AG09319 (cell line): ENCODE measurements at places on chromosomes 2 and 18.

GRCh38 chr2:10036095-10036884, 7.1 kb upstream of the KLF11 start:
- DNase-seq: peak; percentile 39

- no peak for DNase-seq
Observed at GRCh38 chr18:12317664-12318333, 9.8 kb downstream of the TUBB6 start.

DNA sequence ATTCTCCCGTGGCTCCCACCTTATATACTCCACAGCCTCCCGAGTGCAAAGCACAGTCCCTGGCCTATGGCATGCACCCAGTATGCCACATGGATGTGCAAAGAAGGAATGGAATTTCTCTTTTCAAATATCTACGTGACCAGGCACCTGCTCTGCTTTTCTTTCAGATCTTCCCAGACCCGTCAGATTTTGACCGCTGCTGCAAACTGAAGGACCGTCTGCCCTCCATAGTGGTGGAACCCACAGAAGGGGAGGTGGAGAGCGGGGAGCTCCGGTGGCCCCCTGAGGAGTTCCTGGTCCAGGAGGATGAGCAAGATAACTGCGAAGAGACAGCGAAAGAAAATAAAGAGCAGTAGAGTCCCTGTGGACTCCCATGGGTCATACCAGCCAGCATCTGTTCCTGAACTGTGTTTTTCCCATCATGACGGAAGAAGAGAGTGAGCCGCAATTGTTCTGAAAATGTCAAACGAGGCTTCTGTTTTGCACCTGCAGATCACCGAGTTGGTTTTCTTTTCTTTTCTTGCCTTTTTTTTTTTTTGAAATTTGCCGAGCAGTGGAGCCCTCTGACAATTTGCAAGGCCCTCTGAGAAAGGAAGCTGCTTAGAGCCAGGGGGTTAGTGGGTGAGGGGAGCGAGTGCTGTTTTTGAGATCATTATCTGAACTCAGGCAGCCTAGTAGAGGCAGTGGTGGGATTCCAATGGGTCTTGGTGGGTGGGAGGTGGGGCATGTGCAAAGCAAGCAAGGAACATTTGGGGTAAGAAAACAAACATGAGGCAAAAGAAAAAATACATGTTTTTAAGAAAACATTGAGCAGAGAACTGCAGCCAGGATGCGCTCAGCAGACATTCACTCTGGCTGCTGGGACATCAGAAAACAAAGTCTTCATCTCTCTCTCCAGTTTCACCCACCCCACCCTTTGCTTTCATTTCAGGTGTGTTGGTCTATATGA, 26.2 kb downstream of the LBH start:
- DNase-seq: no peak

DNA sequence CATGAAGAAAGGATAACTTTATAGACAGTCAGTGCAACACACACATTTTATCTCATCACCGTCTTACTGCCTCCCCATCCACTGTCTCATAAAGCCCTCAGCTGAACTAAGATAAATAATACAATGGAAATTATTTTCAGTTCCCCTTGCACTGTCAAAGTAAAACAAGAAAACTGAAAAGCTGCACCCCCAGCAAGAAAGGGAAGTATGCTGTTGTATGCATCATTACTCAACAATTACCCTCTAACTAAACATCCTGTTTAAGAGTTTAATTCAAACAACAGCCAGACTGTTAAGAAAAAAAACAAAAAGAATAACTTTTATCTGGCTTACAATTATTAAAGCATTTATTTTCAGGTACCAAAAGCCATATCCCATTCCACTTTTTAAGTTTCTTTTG, 25.0 kb downstream of the MPPE1 start:
- no peak for DNase-seq

GRCh38 chr2:238986491-238987351, 138.8 kb downstream of the TWIST2 start:
- no peak for DNase-seq

GRCh38 chr2:142684667-142685066, 192.8 kb upstream of the KYNU start:
- DNase-seq: no peak

DNA sequence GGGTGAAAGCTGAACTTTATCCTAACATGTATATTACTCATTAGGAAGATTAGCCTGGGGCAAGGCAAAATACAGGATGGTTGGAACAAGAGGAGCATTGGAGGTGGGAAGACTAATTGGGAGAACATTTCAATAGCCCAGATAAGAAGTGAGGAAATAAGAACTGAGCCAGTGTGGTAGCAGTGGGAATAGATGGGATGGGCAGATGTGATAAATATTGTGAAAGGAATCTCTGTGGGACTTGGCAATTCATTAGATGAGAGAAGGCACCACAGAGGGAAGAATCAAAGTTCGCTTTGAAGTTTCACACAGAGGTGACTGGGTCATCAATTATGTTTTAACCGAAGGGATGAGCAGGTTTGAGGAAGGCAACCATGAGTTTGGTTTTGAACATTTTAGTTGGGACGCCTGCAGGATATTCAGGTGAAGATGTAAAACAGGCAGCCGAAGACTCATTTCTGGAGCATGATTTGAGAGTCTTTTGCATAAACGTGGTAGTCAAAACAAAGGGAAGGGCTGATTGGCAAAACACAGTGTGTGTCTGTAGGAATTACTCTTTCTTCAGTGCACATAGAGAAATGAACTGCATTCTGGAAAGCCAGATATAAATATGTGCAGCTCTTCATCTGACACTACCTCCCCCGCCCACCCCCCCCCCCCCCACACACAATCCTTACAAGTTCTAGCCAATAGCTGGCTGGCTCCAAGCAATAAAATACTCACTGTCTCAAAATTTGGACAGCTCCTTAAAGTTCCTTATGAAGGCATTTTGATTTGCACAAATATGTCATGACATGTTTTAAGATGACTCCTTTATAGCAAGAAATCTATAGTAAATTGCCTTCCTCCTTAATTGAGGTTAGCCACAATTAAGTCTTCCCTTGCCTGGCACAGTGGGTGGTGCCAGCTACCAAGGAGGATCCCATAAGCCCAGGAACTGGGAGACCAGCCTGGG, 1.9 kb upstream of the SLC1A4 start:
- no peak for DNase-seq

DNA sequence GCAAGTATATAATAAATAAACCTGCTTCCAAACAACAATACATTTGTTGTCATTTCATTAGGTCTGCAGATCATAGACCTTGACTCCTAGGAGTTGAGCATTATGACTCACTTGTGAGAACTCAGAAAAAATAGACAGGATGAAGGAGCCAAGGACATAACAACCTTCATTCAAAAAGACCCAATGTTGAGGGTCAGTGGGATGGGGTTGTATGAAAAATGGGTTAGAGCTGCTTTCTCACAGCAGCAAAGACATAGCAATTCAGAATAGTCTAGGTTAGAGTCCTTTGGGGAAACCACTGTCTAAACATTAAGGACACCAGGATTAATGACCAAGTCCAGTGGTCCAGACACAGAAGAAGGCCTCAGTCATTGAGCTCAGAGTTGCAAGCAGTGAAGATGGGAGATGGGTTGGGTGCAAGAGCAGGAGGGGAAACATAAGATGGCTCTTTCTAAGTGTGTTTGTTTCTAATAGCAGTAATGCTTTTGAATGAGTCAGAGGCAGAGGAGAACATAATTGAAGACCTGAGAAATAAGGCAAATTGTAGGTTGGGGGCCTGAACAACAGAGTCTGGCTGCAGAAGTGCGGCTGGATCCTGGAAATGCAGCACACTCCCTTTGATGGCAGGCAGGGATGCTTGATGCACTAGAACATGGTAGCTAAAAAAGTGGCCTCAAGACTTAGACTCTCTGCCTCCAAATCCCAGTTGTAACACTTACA, 3.7 kb upstream of the SERPINB10 start:
- DNase-seq: no peak

DNA sequence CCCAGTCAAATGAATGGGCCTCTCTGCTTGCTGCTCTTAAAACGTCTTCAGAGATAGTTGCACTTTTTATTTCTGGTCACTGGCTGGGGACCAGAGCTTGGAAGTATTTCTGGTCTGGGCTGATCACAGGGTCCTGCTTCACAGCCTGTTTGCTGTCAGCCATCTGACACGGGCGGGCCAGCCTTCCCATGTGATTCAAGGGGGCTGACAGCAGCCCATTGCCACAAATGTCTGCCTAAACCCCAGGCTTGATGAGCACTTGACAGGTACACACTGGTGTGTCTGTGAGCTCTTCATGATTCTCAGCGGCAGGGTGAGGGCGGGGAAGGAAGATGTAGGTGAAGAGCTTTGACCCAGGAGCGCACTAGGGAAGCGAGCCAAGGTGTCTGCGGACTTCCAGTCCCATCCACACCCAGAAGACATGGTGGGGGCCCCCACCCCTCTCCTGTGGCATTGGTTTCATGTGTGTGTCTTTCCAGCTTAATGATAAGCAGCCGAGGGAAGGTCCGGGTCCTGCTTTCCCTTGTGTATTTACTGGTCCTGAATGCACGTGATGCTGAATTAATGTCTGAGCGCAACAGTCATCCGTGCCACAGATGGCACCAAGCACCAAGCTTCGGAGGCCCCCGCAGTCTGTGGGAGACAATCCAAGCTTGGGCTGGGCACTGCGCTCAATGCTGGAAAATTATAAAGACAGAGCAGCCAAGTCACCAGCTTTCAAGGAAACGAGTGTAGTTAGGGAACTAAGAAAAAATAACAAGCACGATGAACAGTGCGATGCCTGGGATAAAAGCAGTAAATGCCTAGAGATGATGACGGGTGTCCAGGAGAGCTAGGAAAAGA, 73.3 kb downstream of the SH3BP4 start:
- DNase-seq: no peak

- DNase-seq: no peak
Observed at GRCh38 chr2:26712486-26713465, 20.3 kb downstream of the KCNK3 start.

DNA sequence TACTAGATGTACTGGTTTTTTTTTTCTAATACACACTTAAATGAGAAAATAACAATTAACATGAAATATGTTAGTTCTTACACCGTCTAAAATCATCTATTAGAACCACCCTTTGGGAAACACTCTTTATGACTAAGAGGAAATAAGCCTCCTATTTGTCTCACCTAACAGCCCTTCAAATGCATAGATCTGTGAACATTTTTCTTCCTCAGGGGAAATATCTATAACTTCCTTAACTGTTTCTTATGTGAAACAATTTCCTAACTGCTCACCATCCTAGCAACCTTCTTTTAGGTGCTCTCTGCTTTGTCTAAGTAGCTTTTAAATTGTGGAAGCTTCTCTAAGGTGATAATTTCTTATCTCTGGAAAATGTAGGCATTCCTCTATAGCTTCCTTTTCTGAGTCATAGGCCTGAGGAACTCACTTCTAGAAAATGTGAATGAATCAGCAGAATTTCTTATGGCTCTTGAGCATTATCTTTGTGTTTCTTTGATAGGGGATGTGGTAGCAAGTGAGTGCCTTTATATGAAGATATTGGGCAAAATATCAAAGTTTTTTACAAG, 56.1 kb downstream of the CNTNAP5 start:
- DNase-seq: no peak

GRCh38 chr2:42372474-42373200, 11.6 kb upstream of the COX7A2L start:
- no peak for DNase-seq

GRCh38 chr2:215358312-215358845, 46.5 kb downstream of the ATIC start:
- DNase-seq: no peak

- no peak for DNase-seq
Observed at GRCh38 chr18:8601277-8602032, 7.8 kb upstream of the RAB12 start.

DNA sequence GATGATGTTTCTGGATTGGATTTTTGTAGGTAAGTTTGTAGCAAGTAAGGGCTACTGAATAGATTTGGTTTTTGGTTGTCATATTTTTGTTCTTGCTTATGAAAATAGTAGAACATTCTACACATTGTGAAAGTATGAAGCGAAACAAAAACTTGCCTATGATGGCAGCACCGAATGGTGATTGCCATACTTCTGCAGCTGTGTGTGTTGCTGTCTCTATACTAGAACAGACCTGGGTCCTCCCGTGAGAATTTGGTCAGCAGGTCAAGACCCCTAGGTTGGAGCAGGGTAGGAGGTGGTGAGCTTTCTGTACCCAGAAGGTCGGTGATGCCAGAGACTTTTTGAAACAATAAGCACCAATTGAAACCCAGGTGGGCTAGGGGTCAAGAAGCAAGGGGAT, 322.6 kb downstream of the PRKCE start:
- DNase-seq: no peak

GRCh38 chr2:105428387-105429018, 29.7 kb upstream of the FHL2 start:
- no peak for DNase-seq

- peak; percentile 35 for DNase-seq
Observed at GRCh38 chr2:38959938-38960608, 70.4 kb downstream of the ARHGEF33 start.

DNA sequence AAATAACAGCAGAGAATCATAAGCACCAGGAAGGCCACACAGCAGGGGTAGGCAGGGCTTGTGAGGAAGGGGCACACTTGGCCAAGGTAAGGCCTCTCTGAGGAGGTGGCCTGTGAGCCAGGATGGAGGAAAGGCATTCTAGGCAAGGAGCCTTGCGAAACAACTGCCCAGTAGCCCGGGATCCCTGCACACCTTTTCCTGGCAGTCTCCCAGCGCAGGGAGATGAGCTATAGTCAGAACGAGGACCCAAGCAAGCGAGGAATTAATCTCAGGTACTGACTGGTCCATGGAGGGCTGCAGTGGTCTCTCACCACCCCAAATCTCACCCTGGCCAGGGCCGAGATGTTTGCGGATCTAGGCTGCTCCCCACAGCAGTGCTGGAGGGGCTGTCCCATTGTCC, 64.9 kb upstream of the STPG4 start:
- DNase-seq: no peak

- DNase-seq: peak; percentile 11
Observed at GRCh38 chr18:47204908-47205522, 28.9 kb upstream of the IER3IP1 start.

DNA sequence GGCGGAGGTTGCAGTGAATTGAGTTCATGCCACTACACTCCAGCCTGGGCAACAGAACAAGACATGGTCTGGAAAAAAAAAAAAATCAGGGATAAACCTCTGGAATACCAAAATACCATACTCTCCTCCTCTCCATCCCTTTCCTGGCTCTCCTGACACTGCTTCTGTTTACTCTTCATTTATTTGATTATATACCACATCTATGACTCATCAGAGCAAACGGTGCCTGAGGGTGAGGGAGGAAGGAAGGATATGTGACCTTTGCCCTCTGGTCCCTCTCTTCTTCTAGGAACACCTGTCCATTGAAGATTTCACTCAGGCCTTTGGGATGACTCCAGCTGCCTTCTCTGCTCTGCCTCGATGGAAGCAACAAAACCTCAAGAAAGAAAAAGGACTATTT, 30.0 kb downstream of the VIL1 start:
- no peak for DNase-seq
